ENCODE measurements at places on chromosomes 3 and 15.

DNA sequence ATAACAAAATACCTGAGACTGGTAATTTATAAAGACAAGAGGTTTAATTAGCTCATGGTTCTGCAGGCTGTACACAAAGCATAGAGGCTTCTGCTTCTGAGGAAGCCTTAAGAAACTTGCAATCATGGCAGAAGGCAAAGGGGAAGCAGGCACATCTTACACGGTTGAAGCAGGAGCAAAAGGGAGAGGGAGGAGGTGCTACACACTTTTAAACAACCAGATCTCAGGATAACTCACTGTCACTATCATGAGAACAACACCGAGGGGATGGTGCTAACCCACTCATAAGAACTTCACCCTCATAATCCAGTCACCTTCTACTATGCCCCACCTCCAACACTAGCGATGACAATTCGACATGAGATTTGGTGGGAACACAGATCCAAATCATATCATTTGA, 54.4 kb downstream of the ATP8B4 start:
- no peak for DNase-seq

- DNase-seq = peak; percentile 19
These were observed 46.6 kb upstream of the MDFIC2 start for GRCh38 chr3:70358978-70359580.

GRCh38 chr15:94081829-94082228, 149.5 kb upstream of the MCTP2 start:
- no peak for DNase-seq

GRCh38 chr3:4794331-4794730, 184.9 kb upstream of the BHLHE40 start:
- no peak for DNase-seq

DNA sequence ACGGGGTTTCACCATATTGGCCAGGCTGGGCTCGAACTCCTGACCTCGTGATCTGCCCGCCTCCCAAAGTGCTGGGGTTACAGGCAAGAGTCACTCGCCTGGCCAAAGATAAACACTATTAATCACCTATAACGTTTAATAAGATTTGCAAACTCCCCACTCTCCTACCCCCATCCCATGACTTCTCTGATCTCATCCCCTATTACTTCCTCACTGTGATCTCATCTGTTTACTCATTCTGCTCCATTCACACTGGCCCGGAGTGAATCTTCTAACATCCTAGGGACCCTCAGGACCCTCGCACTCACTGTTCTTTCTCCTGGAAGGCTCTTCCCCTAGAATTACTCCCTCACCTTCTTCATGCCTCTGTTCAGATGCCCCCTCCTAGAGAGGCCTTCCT, 78.9 kb downstream of the DGKG start:
- no peak for DNase-seq

DNA sequence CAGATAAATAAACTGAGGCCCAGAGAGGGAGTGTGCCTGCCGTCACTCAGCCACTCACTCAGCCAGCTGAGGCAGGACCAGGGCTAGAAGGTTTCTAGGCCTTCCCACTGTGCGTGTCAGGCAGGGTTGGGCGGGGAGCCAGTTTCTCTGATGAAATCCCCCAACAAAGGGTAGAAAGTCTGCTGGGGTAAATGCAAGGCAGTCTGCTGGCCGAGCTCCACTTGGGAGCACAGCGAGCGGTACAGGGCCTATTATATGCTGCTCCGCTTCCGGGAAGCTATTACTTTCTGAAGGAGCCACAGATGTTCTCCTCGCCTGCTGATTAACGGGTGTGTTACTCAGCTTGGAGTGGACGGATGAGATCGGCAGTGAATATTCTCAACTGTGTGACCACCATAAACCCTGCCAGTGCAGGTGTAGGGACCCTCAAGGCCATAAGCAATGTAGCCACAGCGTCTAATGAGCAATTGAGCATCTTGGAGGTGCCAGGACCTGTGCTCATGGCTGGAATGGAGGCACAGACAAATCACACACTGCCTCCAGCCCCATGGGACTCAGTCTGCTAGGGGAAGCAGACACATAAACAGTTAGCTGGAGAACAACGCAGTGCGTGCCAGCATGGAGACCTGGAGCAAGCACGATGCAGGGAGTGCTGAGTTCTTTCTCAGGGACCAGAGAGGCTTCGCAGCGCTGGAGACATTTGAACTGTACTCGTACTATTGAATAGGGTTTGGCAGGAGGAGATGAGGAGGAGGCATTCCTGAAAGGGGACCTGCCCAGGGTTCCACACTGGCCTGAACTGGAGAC, 42.1 kb downstream of the CORO2B start:
- DNase-seq = peak; percentile 41

DNA sequence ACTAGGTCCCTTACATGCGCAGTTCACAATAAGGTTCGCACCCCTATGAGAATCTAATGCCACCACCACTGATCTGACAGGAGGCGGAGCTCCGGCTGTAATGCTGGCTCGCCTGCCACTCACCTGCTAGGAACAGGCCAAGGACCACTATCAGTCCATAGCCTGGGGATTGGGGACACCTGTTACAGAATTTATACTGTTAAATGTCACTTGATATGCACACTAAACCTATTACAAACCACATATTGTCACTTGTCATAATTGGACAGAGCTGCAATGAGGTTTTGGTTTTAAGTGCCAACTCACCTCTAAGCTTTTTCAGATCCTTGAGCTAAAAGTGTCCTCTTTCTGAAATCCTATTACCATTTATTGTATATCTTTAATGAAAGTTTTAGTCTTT, 507.9 kb upstream of the TPRG1 start:
- no peak for DNase-seq

GRCh38 chr15:98547741-98548138, 100.6 kb upstream of the IGF1R start:
- no peak for DNase-seq

DNA sequence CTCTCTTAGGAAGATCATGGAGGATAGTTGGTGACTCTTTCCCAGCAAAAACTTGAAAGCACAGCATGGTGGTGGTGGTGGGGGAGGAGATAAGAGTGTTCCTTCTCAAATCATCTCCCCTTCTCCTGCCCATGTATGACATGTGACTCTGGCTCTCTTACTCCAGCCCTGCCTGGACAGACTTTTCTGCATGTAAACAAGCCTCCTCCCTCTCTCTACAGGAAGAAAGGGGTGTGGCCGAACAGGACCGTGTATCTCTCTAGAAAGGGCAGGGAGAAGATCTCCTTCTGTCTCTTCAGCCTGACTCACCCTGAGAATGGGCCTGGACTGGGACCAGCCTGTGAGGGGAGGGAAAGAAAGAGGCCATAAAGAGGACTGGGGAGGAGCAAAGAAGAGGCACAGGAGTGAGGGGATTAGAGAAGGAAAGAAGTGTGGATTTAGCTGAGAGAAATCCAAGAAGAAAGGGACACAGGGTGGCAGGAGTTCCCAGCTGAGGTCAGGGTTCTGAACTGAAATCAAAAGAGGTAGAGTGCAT, 1.5 kb downstream of the CELF6 start:
- DNase-seq = no peak

GRCh38 chr3:100209948-100210771, 50.6 kb upstream of the TBC1D23 start:
- DNase-seq = no peak

GRCh38 chr3:42036483-42036823, 54.7 kb upstream of the TRAK1 start:
- DNase-seq = peak; percentile 90

DNA sequence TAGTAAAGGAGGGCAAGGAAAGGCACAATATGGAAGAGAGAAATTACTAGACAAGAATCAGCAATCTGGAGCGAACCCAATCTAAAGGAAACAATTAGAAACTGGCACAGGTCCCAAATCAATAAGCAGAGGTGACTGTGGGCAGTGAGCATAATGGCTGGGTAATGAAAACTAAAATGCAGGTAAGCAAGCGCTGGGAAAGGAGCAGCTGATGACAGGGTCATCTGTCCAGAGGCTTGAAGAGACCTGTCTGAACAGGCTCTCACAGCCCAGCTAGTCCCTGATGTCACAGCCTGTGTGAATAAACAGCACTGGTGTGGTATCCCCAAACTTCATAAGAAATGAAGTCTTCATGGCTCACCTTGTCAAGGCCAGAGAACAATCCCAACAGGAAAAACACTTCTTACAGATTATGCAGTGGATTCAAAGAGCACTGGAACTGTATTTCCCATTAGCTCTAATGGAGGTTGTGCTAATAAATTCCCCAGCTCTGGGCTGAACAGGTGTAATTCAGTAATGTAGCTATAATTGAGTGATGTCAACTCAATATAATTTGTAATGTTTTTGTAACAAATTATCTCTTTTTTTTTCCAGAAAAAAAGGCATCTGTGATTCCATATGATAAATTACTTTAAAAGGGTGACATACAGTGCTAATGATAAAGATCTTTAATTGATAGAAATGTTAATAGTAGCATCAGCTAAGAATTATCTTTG, 197.3 kb downstream of the FHIT start:
- no peak for DNase-seq

DNA sequence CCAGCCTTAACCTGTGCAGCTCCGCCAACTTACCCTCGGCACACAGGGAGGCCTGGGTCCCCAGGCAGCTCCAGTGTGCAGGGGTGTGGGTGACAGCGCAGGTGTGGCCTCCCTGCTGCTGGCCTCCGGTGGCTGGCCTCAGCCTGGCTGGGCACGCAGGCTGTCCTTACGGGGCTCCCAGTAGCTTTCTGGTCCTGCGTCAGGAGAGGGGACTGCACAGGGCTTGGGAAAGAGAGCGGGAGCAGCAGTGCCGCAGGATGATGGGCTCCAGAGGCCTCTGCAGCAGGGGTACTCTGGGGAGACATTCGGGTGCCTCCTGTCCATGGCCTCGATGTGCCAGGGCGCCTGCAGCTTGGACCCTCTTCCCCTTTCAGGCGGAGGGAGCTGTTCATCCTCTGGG, 9.4 kb downstream of the APBA2 start:
- DNase-seq = no peak

DNA sequence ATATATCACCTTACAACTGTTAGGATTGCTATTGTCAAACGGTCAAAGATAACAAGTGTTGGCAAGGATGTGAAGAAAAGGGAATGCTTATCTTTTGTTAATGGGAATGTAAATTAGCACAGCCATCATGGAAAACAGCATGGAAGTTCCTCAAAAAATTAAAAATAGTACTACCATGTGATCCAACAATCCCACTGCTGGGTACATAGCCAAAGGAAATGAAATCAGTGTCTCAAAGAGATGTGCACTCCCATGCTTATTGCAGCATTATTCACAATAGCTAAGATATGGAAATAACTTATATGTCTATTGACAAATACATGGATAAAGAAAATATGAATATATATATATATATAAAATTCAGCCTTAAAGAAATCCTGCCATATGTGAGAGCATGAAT, 274.6 kb downstream of the EDEM1 start:
- DNase-seq = no peak

GRCh38 chr3:113234688-113235260, 23.4 kb downstream of the BOC start:
- no peak for DNase-seq

GRCh38 chr3:125017406-125017805, 38.4 kb downstream of the HEG1 start:
- DNase-seq = no peak

DNA sequence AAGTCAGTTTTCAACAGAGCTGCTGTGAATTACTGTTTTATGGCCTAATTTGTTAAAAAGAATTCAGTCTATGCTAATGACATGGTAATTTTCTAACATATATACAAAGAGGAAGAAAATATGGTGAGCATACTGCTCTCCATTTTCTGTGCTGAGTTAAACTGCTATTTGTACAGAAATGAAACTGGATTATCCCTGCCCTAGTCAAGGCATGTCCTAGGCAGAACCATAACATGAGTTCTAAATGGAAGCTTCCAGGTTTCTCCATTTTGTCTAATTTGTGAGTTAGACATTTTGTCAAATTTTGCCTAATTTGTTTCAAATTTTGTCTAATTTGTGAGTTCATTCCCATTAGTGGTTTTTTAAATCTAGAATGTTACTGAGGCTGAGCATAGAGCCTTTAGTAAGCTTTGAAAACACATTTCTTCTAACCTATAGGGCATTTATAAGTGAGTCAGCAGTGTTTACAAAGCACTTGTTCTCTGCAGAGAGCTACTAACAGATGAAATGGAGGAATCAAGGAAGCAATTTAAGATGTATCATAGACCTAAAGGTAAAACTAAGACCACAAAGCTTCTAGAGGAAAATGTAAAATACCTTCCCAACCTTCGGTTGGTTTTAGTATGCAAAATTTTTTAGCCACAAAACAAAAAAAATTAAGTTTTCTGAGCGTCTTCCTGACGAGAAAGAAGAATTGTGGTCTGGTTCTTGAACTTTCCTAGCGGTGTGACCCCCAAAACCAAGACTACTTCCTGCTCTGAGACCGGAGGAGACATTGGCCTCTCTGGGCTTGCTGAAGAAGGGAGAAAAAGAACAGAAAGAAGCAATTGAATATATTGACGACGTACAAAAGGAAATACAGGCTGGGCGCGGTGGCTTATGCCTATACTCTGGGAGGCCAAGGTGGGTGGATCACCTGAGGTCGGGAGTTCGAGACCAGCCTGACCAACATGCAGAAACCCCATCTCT, 9.8 kb downstream of the P2RY14 start:
- no peak for DNase-seq

GRCh38 chr3:165938986-165939540, 101.8 kb upstream of the BCHE start:
- DNase-seq = no peak

GRCh38 chr3:132622148-132622547, 25.1 kb downstream of the ACKR4 start:
- no peak for DNase-seq

DNA sequence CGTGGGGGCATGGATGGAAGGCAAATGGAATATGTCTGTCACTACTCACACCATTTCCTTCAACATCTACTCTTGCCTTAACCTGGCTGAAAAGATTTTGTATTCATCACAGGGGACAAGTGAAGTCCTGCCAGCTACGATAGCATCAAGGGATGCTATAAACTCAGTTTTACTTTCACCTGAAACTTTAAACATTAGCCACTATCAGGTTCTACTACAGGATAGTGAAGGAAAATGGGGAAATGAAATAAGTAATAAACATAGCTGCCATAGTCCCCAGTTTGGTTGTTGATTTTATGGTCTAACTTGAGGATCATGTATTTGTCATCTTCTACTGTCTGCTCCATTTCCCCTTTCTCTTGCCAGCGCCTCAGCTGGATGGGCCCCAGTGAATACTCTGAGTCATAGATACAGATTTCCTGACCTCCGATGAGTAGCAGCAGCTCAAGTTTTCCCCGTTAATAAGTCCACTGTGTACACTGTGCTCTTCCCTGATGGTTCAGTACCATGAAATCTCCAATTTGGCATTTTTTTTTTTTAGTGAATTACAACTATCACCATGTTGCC, 338.2 kb upstream of the SLCO3A1 start:
- peak; percentile 67 for DNase-seq

GRCh38 chr15:78837543-78837942, 26.3 kb upstream of the ADAMTS7 start:
- DNase-seq = no peak

- no peak for DNase-seq
These were observed 5.1 kb downstream of the ANP32A start for GRCh38 chr15:68815598-68815997.

GRCh38 chr3:16359331-16359730, 94.3 kb downstream of the OXNAD1 start:
- DNase-seq = no peak

All from HS-5 (cell line).